ENCODE measurements at places on chromosomes 2 and 18.

GRCh38 chr2:203599509-203599908 lies 64.4 kb upstream of the RAPH1 start:
- DNase-seq = no peak

GRCh38 chr2:37997629-37998028 lies 72.5 kb downstream of the RMDN2 start:
- no peak for DNase-seq

GRCh38 chr2:54454548-54455130 lies 1.5 kb upstream of the SPTBN1 start:
- no peak for DNase-seq

- no peak for DNase-seq
Measured at GRCh38 chr2:166436189-166436588, 57.9 kb downstream of the SCN7A start.

GRCh38 chr2:117330641-117331040 lies 483.9 kb upstream of the DDX18 start:
- no peak for DNase-seq

- DNase-seq = no peak
Measured at GRCh38 chr2:179123272-179123662, 73.3 kb upstream of the CCDC141 start.

Measured in activated CD4-positive, alpha-beta memory T cell treated with anti-CD3 and anti-CD28 coated beads, Interleukin-2, amount 10 ng/mL, durations not matched to agents 7 days and 5 days (primary cell).